ENCODE measurements at places on chromosomes 5 and 9.

- DNase-seq, result no peak
Observed at GRCh38 chr5:147245381-147246165, 10.7 kb downstream of the STK32A start.

GRCh38 chr9:76390656-76391055, 3.6 kb downstream of the RFK start:
- no peak for DNase-seq

DNA sequence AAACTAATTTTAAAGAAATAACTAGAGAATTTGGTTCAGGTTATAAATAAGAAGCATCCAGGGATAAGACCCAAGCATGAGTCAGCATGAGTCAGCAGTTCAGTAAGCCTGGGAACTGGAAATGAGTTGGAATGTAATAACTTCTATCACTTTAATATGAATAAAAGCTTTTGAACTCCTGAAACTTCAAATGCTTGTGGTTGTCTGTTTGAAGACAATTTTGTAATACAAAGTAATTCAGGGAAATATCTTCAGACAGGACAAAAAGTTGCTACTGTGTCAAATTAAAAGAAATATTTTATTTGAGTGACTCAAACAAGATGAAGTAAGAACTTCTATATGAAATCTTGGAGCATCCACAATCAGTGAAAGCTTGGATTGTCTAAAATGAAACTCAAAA, 331.2 kb upstream of the DAB2 start:
- no peak for DNase-seq

DNA sequence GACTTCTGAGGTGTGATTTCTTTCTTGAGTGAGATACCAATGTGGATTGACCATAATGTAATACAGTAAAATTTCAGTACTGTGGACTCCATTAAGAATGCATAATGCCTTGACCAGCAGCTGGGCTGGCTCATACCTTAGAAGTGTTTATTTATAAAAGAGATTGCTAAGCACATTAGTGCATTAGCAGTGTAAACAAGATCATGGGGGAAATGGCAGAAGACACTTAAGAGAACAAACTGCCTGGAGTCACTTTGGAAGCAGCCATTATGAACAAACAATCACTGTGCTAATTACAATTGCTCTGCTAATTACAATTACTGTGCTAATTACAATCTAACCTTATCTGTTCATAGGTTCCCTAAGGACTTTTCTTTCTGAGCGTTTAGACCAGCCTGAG, 104.2 kb downstream of the TRIM32 start:
- DNase-seq, result no peak

DNA sequence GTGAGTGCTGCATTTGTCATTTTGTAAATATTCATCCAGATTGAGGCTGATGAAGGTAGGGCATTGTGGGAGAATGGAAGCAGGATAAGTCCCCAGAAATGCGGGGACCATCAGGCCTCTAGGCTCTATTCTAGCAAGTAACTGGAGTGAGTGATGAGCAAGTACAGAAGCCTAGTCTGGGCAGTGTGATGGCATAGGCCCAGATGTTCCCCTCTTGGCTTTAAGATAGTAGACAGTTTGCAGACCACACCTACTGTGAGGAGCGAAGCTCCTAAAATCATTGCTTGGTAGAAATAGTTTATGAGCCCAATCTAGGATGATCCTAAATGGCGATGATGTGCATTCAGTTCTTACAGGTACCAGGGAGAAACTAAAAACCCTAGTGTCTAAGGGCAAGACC, 24.3 kb downstream of the NDFIP1 start:
- no peak for DNase-seq

DNA sequence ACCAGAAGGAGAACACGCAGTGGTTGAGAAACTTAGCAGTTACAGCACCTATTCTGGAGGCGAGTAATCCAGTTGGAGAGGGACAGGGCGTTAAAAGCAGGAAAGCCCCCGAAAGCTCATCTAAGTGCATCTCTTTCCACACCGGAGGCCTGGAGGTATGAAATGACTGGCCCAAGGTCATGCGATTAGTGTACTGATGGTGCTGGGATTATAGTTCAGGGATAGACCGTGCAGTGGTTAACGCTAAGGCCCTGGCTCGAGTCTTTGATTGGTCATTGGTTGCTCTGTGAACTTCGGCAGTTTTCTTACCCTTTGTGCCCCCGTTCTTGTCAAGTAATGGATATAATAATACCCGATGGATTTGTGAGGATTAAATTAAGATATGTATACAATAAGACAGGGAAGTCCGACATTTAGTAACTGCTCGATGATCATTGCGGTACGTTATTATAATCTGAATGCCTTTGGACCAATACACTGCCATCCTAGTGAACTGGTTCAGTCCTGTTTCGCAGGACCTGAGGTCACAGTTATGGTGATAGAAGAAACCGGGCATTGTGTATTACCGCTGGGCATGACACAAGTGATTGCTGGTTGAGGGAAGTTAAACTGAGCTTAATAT, 960 bp downstream of the CANX start:
- peak; percentile 32 for DNase-seq

DNA sequence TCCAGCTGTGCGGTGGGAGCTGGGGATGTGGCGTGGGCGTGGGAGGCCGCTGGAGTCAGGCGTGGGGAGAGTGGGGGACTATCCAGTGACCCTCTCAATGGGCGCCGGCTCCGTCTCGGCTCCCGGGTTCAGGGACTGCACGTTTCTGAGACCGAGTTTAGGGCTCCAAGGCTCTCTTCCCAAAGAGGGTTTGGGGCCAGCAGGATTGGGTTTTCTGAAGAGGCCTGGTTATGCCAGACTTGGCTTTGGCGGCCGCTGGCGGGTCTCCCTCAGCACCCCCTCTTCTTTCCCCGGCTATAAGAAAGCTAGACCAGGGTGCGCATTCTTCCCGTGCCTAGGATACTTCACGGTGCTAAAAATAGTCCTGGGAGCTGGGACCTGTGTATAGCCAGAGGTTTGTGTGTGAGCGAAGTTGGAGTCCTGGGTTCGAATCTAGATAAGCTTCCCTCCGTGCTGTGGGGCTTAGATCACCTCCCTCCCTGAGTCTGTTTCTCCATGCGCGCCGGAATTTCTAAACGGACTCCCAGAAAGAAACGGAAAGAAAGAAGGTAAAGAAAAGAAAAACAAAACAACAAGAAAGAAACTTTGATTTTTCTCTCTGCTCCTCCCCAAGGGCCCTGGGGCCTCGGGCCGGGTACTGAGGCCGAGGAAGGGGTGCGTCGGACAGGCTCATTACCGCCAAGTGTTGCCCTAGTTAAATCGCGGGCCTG, 5.0 kb downstream of the HAND1 start:
- no peak for DNase-seq

DNA sequence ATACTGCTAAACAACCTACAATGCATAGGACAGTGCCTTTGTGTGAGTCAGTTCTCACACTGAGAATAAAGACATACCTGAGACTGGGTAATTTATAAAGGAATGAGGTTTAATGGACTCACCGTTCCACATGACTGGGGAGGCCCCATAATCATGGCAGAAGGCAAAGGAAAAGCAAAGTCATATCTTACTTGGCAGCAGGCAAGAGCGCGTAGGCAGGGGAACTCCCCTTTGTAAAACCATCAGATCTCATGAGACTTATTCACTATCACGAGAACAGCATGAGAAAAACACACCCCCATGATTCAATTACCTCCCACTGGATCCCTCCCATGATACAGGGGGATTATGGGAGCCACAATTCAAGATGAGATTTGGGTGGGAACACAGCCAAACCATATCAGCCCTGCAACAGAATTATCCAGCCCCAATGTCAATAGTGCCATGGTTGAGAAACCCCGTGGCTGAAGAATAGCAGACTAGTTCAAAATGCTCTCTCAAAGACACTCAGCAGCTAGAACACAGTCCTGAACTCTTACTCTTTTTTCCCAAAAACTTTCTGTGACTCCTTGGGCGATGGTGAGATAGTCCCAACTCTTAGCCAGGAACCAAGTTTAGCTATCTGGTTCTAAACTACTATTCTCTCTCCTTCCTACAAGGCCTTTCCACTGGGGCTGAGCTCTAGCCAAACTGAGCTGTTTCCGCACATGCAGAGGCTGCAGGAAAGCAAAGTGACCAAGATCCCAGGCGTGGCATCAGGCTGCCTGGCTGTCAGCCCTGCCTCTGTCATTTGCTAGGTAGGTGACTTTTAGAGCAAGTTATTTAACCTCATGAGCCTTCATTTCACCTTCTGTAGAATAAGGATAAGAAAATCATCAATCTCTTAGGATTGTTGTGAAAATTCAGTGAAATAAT, 21.7 kb downstream of the FAT2 start:
- no peak for DNase-seq

DNA sequence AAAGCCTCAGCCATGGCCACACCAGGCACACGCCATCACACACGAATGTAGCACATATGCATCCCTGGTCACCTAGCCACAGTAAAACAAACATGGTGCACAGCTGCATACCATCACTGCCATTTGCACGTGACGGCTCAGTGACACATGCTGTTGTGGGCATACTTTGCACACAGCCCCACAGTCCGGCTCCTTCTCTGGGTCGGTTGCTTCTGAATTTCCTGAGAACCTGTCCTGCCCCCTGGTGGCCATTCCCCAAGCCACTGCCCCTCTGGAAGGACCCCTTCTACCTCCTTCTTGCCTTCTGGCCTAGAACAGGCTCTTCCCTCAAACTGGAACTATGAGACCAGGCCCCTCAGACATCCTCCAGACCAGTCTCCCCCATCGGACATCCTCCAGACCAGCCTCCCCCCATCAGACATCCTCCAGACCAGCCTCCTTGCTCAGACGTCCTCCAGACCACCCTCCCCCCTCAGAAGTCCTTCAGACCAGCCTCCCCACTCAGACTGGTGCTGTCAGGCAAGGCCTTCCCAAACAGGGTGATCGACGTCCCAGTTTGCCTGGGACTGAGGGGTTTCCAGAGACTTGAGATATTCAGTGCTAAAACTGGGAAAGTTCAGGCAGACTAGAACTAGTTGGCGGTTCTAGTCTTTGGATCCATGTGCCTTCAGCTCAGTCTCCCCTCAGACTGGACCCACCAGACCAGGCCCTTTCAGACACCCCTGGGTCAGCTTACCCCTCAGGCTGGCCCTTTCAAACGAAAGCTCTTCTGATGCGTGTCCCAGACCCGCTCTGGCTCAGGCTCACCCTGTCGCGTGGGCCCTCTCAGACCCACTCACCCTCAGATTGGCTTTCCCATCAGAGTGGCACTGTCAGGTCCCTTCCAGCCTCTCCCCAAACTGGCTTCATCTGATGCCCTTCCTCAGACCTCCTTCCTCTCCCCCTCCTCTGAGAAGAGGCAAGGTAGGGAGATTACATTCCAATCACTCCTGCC, 24.3 kb upstream of the ENHO start:
- peak; percentile 40 for DNase-seq

DNA sequence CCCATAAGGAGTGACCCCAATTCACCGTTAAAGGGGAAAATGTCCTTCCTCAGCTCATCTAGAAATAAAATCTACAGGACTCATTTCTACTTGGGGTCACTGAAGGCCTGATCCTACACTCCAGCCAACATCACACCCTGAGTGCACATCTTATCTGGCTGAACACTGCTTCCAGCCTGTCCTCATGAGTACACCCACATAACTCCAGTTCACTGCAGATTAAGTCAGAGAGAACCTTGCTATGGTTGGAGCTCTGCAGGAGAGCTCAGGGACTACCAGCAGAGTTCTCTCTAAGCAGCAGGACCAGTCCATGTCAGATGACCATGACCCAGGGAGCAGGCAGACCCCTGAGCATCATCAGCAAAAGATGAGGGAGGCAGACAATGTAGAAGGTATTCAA, 126.9 kb upstream of the MAP3K1 start:
- no peak for DNase-seq

DNA sequence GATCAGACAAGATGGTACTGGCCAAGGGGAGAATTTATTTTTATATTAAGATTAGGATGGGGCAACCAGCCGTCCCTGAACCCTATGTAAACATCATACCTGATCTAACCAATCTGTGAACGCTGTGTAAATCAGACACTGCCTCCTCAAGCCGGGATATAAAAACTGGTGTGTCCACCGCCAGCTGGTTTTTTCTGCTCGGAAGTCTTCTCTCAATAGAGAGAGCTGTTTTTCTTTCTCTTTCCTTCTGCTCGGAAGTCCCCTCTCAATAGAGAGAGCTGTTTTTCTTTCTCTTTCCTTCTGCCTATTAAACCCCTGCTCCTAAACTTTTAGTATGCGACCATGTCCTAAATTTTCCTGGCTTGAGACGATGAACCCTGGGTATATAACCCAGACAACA, 615.5 kb upstream of the NUDT12 start:
- DNase-seq, result no peak

DNA sequence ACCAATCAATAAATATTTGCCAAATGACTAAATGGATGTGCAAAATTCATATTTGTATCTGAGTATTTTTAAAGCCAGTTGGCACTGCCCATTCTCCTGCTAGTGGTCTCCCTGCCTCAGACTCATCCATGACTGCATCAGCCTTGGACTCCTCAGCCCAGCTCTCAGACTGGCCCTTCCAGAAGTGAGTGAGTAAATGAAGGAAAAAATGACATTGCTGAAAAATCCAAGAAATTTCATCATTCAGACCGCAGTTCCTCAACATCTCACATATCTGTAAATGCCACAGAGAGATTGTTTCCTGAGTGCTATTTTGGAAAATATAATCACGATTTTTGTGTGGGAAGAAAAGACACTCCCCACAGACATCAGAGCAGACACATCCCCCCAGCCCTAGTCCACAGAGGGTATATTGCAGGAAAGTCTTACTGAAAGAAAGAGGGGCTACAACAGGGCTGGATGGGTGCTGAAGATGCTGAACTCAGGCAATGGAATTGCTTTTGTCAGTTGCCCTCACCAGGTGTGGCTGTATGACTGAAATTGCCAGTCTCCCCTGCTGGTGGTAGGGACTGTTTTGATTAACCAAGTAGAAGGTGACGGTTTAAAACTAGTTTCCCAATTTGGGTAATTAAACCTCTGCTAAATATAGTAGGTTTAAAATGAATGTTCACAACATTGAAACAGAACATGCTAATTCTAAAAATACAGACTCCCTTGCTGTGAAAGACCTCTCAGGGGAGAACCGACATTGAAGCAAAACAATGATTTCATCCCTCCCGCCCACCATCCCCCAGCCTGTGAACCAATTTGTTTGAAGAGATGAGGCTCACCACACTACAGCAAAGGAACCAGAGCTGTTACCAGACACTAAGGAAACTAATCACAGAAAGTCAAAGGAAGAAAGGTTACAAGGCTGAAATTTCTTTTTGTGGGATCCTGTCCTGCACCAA, 158.8 kb downstream of the DEPDC1B start:
- DNase-seq, result no peak

- DNase-seq, result no peak
Observed at GRCh38 chr9:23663536-23663935, 162.5 kb downstream of the ELAVL2 start.

DNA sequence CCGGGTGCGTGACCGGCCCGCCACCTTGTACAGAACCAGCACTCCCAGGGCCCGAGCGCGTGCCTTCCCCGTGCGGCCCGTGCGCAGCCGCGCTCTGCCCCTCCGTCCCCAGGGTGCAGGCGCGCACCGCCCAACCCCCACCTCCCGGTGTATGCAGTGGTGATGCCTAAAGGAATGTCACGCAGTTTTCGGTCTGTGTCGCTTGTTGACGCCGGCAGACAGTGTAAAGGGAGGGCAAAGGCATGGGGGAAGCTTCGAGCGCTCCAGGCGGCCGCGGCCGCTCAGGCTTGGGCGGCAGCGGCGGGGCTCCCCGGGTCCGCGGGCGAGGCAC, 1.3 kb downstream of the LRRC26 start:
- no peak for DNase-seq

GRCh38 chr5:107331312-107331711, 339.4 kb downstream of the EFNA5 start:
- DNase-seq, result no peak
